Mucosa of descending colon (tissue), 3 donors: ENCODE measurements at places on chromosomes 6 and 20.

DNA sequence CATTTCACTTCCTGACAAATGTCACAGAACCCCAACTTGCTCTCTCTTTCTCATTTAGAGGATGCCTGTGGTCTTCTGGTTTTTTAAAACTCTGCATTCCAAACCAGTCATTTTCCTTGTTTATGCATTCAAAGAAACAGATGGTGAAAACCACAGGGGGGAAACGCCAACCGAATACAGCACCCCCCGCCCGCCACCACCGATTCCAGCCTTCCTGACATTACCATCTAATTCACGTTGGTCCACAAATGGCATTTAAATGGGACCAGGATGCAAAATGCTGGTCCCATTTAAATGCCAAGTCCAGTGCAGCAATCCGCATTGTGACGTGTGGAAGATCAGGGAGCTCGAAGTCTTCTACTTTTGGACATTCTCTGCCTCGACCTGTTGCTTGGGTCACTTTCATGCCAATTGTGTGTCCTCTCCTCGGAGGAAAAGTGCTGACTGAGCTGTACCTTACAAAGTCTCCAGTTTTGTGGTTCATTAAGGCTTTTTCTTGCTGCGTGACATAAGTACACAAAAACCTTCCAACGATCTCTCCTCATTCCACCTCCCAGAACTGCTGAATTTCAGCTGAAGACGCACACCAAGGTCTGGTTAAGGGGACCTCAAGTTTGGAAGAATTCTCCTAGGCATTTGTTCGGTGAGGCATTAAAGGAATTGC is 35.8 kb downstream of the NEDD9 start:
- no peak for DNase-seq

DNA sequence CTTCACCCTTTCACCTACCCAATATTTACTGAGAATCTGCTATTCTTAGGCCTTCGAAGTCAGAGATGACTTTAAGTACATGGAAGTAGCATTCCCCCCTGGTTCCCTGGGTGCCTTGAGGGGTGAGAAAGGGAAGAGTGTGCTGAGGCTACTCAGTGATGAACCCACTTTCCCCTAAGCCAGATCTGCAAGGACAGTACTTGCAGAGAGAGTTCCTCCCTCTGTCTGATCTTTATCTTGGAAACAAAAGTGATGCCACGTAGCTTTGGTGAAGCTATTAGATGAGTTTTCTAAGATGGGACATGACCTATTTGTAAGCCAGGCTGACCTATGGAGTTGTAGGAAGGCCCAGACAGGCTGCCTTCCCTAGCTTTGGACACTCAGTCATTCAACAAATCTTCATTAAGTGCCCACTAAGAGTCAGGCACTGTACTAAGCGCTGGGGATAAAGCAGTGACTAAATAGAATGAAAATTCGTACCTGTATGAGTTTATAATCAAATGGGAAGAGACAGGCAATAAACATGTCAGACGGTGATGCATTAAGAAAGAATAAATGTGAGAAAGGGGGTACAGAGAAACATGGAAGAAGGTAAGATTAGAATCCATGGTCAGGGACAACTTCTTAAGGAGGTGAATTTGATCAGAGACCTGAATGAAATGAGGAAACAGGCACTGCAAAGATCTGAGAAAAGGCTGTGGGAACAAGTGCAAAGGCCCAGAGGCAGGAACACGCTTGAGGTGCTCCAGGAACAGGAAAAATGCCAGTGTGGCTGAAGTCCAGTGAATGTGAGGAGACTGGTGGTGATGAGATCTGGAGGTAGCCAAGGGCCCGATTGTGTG is 42.2 kb downstream of the BCL2L1 start:
- no peak for DNase-seq

DNA sequence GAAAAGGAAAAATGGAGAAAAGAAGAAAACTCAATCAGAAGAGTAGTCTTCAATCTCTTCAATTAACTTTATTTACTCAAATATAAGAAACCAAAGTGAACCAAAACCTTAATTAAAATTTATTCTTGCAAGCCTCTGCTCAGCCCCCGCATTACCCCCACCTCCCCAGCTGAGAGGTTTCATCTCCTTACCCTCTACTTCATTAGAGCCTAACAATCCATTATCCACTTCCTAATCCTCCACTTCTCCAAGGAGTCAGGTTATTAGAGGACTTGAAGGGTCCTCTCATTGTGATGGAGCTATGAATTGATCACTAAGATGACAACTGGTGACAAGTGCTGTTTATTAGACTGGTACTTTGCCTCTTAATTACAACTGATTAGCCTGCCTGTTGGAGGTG is 956.5 kb downstream of the TFAP2A start:
- DNase-seq = no peak

GRCh38 chr6:108559884-108560462 is 744 bp upstream of the FOXO3 start:
- DNase-seq = peak; percentile 81

GRCh38 chr6:14880677-14881076 is 365.2 kb upstream of the JARID2 start:
- no peak for DNase-seq

- DNase-seq = no peak
Observed at GRCh38 chr20:37398750-37399621, 53.0 kb downstream of the SRC start.

DNA sequence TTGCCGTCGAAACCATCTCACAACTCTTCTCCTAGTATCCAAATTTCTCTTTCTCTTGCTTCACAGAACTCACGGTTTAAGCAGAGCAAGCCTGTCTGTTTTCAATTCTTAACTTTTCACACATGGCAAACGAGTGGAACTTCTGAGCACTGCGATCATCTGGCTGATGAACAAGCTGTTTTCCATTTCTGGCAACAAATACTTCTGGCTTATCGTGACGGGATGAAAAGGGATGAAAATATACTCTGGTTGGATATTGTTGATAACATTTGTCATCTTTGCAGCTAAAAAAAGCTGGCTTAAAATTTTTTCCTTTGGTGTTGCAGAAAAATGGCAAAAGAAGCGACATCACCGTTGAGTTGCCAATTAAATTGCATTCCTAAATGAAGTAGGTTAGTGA is 515.2 kb upstream of the JARID2 start:
- no peak for DNase-seq

- no peak for DNase-seq
Observed at GRCh38 chr6:41352396-41352795, 17.0 kb downstream of the NCR2 start.

DNA sequence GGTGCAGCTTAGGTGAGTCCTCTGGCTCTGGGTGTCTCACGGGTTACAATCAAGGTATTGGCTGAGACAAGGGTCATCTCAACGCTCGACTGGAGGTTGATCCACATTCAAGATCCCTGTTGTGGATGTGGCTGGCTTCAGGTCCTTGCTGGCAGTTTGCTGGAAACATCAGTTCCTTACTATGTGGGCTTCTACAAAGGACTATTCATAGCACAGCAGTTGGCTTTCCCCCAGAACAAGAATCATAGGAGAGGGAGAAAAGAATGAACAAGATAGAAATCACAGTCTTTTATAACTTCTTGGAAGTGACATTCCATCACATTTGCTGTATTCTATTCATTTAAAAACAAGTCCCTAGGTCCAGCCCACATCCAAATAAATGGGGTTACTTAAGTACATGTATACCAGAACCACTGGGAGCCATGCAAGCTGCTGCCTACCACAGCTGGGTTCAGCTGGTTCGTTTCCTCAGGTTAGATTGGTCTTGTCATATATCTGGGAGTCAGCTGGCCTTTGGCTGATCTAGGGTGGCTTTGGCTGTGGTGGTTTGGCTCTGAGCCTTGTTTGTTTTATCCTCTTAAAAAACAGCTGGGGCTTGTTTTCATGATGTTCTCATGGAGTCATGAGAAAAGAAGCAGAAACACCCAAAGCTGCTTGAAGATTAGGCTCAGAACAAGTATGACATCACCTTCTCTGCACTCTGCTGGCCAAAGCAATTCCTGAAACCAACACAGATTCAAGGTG is 433.2 kb upstream of the SPTLC3 start:
- peak; percentile 73 for DNase-seq

- no peak for DNase-seq
Observed at GRCh38 chr20:22601361-22602141, 17.2 kb upstream of the FOXA2 start.

DNA sequence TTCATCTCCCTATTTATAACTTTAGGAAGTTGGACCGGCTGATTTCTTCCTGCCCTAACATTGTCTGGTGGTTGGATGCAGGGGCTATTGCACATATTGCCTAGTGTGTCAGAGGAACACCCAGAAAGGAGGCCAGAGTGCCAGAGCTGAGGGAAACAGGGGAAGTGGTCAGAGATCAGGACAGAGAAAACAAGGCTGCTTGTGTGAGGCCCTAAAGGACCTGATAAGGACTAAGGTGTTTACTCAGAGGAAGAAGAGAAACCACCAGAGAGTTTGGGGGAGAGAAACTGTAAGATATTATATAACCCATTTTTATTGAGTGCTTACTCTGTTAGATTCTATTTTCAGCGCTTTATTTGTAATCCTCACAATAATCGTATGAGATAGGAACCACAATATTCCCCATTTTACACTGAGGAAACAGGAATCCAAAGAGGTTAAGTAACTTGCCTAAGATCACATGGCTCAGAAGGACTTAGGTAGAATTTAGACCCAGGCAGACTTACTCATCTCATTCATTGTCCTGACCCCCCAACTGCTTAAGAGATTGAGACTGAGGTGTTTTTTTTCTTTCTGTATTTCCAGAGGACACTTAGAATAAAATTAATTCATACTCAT is 54.0 kb upstream of the REV3L start:
- DNase-seq = no peak

GRCh38 chr20:3606021-3606420 is 57.2 kb downstream of the GFRA4 start:
- DNase-seq = no peak

- DNase-seq = peak; percentile 66
Observed at GRCh38 chr20:32235331-32236047, 27.8 kb downstream of the POFUT1 start.

GRCh38 chr6:81683912-81684311 is 68.6 kb downstream of the TENT5A start:
- DNase-seq = no peak

DNA sequence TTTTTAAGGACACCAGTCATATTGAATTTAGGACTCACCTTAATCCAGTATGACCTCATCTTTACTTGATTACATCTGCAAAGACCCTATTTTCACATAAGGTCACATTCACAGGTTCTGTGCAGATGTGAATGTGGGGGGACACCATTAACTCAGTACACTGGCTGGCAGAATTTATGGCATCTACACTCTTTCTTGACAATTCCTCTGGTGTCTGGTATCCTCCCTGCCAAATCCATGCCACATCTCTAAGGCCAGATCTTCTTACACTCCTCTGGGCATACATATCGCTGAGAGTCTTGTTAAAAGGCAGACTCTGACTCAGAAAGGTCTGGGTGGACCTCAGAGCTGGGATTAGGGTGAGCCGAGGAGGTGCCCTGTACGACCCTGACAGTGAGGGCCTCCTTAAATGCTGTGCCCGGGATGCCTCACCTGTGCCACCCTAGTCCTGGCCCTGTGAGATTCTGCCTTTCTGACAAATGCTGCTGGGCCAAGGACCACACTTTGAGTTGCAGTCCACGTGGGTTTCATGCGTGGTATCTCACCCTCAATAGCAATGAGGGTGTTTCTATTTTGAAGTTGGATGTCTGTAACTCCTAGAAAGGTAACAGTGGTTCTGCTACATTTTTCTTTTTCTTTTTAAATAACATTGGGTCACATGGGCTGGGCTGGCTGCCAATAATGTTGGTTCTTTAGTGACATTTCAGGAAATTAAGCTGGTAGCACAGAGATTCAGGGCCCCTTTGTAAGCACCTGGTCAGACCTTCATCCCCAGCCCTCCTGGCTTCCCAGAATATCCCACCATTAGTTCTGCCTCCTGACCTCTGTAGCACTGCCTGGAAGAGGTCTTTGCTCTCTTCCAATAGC is 17.2 kb upstream of the LRRN4 start:
- no peak for DNase-seq

GRCh38 chr6:45084257-45084656 is 243.9 kb upstream of the RUNX2 start:
- DNase-seq = no peak

DNA sequence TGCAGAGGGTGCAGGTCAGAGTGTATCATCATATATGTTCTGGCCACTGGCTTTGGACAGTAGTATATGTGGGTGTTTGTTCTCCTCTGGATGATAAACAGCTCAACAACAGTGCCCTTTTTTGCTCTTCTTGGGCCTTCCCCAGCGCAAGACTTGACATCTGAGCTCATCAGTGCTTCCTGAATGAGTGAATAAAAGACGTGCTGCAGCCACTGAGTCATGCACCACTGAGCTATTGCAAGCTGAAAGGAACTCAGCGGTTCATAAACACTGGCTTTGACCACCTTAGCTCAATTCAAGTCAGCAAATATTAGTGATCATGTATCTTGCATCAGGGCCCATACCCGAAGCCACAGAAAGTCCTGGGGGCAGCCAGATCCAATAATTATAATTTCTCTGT is 105.3 kb upstream of the KCNG1 start:
- DNase-seq = no peak

GRCh38 chr20:45853484-45853883 is 3.7 kb downstream of the ACOT8 start:
- DNase-seq = no peak

- DNase-seq = no peak
Observed at GRCh38 chr6:36610956-36611336, 16.8 kb downstream of the SRSF3 start.

DNA sequence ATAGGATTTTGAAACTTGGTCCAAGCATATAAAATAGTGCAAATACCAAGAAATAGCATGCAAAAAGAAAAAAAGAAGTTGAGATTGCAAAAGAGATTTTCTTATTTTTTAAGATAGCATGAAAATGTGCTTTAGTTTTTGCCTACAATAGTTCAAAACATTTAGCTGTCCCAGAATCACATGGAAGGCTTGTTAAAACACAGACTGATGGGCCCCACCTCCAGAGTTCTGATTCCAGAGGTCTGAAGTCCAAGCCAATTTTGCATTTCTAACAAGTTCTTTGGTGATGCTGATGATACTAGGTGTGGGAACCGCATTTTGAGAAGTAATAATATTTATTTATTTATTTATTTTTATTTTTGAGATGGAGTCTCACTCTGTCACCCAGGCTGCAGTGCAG is 33.7 kb upstream of the LOC128125822 start:
- no peak for DNase-seq

- no peak for DNase-seq
Observed at GRCh38 chr6:7763881-7764280, 38.0 kb downstream of the BMP6 start.

GRCh38 chr6:25181923-25182322 is 97.3 kb upstream of the CARMIL1 start:
- DNase-seq = no peak

GRCh38 chr6:138592749-138593123 is 93.4 kb upstream of the NHSL1 start:
- no peak for DNase-seq

- DNase-seq = no peak
Observed at GRCh38 chr20:44678242-44678641, 26.7 kb upstream of the ADA start.
